Bronchial epithelial cell (primary cell): ENCODE measurements at places on chromosomes 7 and 10. TPM values are rescaled to one million over a fixed set of nuclear protein-coding genes. Genes with fewer than 3 reads are reported as not detected.

SFXN2 gene
- total RNA-seq: 0.64 and 3.4 TPM in 2 replicates

ANKRD61 gene
- 0.26 TPM in 1 of 2 replicates, not detected in the other for total RNA-seq

CTAGE6 gene
- 0.13 and 0.26 TPM in 2 replicates for total RNA-seq

ECHDC3 gene
- total RNA-seq: 1.6 and 10.0 TPM in 2 replicates

ADRA2A gene
- not detected in 2 replicates for total RNA-seq

SPACDR gene
- total RNA-seq: 0.38 and 0.53 TPM in 2 replicates

IQCE gene
- 6.3 and 6.9 TPM in 2 replicates for total RNA-seq

AKR1C1 gene
- total RNA-seq: 63.2 and 113 TPM in 2 replicates

NPS gene
- not detected in 2 replicates for total RNA-seq

DNA sequence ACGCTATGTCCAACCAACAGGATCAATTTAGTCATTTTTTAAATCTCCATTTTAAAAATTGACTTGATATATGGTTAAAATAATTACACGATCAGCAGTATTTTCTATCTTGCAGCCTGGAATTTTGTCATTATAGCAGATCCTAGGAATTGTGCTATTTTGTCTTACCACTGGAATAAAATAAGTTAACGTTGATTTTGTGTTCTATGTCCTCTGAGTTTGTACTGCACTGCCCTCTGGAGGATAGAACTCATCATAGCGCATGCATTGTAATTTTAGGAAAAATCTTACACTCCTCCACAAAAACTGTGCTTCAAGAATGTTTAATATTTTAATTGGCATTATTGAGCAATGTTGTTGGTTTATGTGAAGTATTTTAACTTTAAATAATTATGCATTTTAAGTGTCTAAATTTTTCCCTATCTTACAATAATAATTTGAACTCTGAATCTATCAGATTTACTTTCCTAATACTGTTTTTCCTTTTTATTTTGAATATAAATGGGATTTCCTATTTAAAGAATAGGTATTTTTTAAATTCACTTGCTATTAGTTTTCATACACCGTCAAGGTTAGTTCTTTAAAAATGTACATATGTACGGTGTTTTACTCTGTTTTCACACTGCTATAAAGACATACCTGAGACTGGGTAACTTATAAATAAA lies 220.1 kb downstream of the PPP1R3A start:
- peak; percentile 42 for DNase-seq

DNA sequence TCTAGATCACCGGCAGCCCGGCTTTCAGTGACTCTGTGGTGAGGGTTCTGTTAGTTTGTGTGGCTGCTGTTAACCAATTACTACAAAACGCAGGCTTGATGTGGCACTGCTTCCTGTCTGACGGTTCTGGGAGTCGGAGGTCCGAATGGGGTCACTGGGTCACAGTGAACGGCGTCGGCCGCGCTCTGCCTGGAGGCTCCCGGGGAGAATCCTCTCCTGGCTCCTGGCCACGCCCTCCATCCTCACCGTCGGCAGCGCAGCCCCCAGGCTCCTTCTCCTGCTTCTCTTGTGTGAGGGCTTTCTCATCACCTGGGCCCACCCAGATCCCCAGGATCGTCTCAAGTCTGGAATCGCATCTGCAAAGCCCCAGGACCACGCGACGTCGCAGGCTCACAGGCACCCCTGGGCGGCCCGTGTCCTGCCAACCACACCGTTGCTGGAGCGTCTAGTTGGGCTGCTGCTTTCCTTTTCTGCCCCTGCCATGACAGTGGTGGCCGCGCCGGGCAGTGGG lies 31.8 kb upstream of the NKX6-2 start:
- DNase-seq: no peak

GRCh38 chr7:30453921-30454320 lies 24.7 kb downstream of the NOD1 start:
- no peak for DNase-seq

DNA sequence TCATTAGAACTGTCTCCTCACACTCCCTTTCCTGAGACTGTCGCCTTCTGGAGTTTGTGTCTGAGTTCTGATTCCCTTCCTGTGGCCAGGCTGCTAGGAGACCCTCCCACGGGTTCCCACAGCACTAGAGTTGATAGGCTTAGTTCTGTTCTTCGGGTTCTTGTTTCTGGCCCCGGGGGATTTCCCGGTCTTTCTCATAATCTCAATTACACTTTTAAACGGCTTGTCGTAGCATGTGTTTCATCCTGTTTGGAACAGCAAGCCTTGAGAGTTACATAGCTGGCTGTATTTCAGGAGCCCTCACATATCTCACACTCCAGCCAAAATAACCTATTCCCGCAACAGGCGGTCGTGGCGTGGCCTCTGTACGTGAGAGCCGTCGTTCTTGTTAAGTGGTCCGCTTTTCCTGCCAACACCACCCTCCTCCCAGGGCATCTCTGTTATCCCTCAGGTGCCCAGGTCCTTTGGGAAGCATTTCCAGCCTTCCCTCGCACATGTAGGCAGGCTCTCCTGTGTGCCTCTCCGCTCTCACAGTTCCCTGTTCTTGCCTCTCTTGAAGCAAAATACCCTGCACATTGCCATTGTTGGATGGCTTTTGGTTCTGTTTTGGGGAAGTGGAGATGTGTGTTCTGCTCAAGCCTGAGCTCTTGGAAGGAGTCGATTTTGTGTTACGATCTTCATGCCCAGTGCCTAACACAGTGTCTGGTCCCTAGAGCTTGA lies 46.0 kb downstream of the CDC123 start:
- DNase-seq: peak; percentile 92

DNA sequence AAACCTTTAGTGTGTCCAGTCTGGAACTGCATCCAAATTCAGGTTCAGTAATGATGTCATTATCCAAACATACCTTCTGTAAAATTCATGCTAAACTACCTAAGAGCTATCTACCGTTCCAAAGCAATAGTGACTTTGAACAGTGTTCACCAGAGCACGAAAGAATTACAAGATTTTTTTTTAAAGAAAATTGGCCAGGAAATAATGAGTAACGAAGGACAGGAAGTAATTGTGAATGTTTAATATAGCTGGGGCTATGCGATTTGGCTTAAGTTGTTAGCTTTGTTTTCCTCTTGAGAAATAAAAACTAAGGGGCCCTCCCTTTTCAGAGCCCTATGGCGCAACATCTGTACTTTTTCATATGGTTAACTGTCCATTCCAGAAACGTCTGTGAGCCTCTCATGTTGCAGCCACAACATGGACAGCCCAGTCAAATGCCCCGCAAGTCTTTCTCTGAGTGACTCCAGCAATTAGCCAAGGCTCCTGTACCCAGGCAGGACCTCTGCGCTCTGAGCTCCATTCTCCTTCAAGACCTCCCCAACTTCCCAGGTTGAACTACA lies 694 bp upstream of the FAS start:
- peak; percentile 72 for DNase-seq

DNA sequence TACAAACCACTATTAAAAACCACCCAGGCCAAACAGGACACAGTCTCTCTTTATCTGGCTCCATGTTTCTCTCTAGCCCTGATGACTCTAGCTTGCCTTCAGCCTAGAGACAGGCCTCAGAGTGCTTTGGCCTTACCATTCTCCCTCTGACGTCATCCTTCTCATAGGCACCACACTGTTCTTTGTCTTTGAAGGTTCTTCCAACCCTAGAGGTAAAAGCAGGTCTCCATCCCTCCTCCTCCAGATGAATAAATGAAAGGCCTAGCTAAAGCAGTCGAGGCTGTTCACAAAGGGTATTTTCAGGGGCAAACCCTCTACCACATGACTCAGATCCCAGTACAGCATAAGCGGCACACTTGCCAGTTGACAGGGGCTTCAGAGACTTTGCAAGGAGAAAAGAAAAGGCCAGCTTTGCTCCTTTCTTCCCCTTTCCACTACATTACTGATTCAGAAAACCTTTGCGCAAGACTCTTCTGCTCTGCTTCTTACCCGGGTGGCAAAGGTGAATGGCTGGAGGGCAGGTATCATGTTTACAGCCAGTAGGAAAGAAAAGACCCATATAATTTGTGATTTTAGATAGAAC lies 14.8 kb downstream of the NFE2L3 start:
- DNase-seq: no peak

DNA sequence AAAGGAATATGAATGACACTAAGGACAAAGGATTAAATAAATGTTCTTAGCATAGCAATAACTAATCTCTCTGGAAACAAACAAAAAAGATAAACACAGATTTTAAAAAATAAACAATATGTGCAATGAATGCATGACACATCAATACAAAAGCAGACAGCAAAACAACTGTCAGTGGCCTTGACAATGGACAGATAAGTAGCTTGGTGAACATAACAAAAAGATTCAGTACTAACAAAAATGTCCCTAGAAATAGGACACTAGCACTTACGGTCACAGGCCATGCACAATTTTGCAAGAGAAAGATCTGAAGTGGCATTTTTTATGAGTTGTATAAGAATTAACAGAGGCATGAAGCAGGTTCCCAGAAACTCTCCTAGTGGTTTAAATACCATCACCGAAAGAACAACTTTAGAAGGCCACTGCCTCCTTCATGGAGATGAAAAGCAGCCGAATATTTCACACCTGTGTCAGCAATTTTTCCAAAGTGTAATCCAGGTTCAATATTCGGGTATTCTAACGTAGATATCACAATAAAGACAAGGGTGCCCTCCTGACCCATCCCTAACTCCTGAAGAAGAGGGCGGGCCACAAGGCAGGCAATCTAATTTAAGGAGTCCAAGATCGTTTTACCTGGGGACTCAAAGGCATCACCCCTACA lies 231.3 kb upstream of the MKLN1 start:
- DNase-seq: no peak

DNA sequence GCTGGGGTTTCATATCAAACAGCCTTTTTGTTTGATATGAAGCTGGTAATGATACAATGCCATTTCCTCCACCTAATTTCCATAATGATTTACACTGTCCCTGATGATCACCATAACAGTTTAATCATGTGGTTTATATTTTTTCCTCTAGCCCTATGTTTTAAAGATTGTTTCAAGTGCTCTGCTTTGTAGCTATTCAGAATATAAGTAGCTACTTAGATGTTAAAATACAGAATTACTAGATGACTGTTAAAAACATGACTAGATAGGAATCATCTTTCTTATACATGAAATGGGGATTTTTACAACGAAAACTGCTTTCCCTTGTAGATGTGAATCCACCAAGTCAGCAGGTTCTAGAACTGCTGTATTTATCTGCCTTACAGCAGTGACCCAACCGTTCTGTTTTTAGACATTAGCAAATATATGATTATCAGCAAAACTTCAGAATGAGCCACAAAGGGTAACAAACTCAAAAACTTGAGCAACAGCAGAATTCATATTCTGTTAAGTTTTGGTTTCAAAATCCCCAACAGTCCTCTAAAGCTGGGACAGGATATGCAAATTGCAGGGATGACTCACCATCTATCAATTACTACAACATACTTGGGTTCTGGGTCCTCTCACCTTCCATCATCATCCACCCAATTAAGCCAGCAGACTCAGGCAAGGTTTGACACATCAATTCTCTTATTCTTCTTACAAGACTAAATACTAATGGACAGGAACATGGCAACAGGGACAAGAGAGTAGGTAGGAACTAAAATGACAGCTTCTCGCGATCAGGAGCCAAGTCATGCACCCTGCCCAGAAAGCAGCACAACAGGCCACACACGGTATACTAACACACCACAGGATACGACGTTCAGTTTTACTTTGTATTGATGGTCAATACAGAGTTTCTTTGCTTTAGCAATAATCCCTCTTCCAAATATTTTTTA lies 83.9 kb downstream of the PIP4K2A start:
- DNase-seq: peak; percentile 68

DNA sequence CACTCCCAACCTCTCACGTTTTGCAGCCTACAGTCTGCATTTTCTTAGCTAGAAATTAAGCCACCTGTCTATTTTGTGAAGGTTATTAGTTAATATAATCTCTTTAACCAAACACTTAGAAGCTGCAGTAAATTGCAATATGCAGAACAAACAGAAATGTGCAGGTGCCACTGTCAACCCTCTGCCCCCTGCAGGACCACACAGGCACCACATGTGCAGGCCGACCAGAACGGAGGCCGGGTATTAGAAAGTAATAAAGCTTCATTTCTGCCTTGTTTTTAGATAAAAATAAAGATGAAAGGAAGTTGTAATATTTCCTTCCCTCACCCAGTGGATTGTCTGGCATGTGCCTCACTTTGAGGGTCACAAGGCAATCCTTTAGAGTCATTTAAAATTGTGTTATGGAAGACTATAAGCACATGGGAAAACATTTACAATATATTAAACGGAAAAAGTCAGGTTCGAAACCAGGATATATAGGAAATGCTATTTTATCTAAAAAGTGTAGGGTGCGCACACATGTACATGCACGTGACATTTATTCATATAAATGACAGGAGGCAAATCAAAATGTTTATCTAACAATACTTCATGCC lies 158.2 kb downstream of the ARHGAP12 start:
- DNase-seq: no peak

GRCh38 chr7:128084896-128085608 lies 53.8 kb upstream of the LRRC4 start:
- no peak for DNase-seq

DNA sequence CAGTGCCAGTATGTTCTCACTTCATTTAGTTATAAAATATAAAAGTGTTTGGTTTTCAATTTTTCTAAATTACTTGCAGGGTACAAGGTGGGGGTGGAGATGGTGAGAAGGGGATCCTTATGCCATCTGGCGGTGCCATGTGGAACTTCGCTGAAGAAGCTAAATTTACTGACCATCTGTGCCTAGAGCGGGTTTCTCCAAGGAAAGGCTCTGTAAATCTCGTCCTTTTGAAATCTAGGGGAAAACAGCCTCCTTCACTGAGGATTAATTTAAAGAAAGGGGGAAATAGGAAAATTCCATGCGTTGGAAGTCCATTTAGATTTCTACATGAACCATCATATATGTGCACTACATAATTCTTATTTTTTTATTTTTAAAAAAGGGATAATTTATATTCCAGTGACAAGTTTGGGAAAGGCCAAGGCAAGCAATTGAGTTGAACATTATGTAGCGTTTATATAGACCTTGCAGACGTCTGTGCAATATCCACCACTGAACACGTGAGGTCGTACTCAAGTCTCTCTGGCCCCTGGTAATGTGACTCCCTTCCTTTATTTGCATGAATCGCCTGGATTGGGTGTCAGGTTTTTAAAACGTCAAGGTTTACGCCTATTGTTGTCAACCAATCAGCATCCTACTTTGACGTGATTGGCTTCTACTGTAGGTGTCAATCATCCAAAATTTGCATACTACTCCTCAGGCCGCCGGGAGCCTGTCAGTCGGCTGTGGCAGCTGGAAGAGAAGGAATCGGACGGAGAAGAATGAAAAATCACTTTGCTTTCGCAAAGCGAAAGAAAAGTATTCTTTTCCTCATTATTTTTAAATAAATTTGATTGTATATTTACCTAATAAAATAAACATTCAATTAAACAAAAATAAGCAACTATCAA lies 297.1 kb upstream of the NFE2L3 start:
- peak; percentile 86 for DNase-seq

GRCh38 chr7:135335628-135336139 lies 102.0 kb downstream of the STRA8 start:
- DNase-seq: peak; percentile 98

GRCh38 chr7:101121991-101122932 lies 4.6 kb upstream of the SERPINE1 start:
- DNase-seq: peak; percentile 89

DNA sequence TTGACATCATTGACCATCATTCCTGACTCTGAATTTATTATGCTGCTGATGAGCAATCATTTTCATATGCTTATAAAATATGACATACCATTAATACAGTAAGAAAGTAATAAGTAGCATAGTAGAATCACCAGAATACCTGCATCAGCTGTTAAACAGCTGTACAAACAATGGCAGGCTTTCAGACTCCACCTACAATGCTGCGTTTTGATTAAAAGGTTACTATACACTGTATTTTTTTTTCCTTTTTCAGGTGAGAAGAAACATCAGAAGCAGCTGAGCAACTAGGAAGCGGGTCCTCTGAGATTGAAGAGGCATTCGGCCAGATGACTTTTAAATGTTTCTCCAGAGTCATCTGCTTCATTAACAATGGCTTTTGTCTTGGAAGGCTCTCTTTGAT lies 7.1 kb downstream of the ASNS start:
- DNase-seq: no peak
